ENCODE measurements at places on chromosomes 11 and 22.

DNA sequence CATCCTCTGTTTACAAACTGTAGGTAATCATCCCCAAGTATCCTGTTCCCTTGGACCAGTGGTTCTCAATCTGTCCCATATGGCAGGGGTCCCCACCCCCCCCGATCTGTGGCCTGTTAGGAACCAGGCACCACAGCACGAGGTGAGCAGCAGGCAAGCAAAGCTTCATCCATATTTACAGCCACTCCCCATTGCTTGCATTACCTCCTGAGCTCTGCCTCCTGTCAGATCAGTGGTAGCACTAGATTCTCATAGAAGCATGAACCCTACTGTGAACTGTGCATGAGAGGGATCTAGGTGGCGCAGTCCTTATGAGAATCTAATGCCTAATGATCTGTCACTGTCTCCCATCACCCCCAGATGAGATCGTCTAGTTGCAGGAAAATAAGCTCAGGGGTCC is 33.4 kb upstream of the EIF3M start:
- H3K4me3 ChIP-seq, result no peak overlapping the region
- H3K4me1 ChIP-seq, result no peaks in the 10 kb centered on the region
- no peak overlapping the region for H3K27ac ChIP-seq
- no peaks in the 10 kb centered on the region for H3K36me3 ChIP-seq
- no peaks in the 10 kb centered on the region for H3K27me3 ChIP-seq

DNA sequence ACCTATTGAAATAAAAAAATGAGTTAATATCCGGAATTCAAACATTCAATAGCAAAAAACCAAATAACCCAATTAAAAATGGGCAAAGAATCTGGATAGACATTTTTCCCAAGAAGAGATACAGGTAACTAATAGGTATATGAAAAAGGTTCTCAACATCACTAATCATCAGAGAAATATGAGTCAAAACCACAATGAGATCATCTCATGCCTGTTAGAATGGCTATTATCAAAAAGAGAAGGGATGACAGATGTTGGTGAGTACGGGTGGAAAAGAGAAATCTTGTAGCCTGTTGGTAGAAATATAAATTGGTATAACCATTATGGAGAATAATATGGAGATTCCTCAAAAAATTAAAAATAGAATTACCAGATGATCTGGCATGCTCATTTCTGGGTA is 26.9 kb upstream of the OR6M1 start:
- no peaks in the 10 kb centered on the region for H3K4me1 ChIP-seq
- no peaks in the 10 kb centered on the region for H3K36me3 ChIP-seq
- no peak overlapping the region for H3K4me3 ChIP-seq

- H3K4me1 ChIP-seq, result no peaks in the 10 kb centered on the region
- DNase-seq, result no peak
- H3K27me3 ChIP-seq, result no peaks in the 10 kb centered on the region
- peaks cover 2% of the 10 kb centered on the region for H3K36me3 ChIP-seq
- no peak overlapping the region for H3K27ac ChIP-seq
These were observed 40.4 kb downstream of the ARFGAP2 start for GRCh38 chr11:47136327-47136726.

DNA sequence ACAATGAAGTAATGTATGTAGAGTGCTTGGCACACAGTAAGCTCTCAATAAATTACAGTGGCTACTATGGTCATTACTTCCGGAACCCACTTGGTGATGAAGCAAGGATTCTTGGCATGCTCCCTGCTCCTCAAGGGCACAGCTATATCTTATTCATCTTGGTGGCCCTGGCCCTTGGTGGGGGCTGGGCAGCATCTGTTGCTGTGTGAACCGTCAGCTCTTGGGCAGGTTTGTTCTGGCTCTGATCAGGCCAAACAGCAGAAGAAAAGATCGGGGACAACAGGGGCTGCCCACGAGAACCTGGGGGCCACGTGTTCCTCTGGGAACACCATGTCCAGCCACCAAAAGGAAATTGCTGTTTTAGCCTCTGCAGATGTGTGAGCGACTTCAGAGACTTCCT is 136.9 kb upstream of the SYT13 start:
- no peaks in the 10 kb centered on the region for H3K4me1 ChIP-seq
- H3K36me3 ChIP-seq, result no peaks in the 10 kb centered on the region
- no peak for DNase-seq

GRCh38 chr11:8759634-8760033 is 77.0 kb downstream of the RPL27A start:
- no peaks in the 10 kb centered on the region for H3K27me3 ChIP-seq
- H3K4me1 ChIP-seq, result peaks cover 18% of the 10 kb centered on the region
- H3K36me3 ChIP-seq, result no peaks in the 10 kb centered on the region

DNA sequence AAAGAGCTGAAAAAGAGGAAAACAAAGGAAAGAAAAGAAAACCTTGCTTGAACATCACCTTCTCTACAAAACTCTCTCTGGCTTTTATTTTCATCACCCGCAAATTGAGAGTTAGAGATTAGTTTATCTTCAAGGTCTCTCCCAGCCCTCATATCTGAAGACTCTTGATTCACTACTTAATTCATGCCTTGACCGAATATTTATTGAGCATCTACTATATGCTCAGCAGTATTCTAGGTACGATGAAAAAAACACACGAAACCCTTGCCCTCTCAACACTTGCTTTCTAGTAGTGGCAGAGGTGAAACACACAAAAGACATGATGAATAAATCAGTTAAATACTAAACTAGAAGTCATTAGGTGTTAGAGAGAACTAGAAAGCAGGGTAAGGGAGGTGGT is 150.6 kb upstream of the CADM1 start:
- H3K4me1 ChIP-seq, result no peaks in the 10 kb centered on the region
- H3K27ac ChIP-seq, result no peak overlapping the region
- DNase-seq, result no peak
- H3K36me3 ChIP-seq, result no peaks in the 10 kb centered on the region

DNA sequence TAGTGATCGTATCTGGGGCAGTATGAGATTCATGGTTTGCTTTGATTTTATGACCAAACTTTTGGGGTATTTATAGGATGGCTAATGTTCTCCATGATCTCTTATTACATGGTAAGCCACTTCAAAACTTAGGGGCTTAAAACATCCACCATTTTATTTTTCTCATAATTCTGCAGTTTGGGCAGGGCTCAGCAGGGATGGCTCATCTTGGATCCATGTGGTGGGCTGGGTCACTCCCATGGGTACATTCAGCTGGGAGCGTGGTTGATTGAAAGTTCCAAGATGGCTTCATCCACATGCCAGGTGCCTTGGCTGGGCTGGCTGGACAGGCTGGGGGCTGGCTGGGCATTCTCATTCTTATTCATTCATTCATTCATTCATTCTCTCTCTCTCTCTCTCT is 30.5 kb upstream of the FGF19 start:
- no peaks in the 10 kb centered on the region for H3K4me1 ChIP-seq
- no peak overlapping the region for H3K4me3 ChIP-seq
- H3K36me3 ChIP-seq, result no peaks in the 10 kb centered on the region
- DNase-seq, result no peak
- H3K27me3 ChIP-seq, result peaks cover 2% of the 10 kb centered on the region
- H3K27ac ChIP-seq, result no peak overlapping the region

- H3K36me3 ChIP-seq, result peaks cover 21% of the 10 kb centered on the region
- peaks cover 27% of the 10 kb centered on the region for H3K4me1 ChIP-seq
- peak overlapping the region; percentile 79 for H3K27ac ChIP-seq
- no peaks in the 10 kb centered on the region for H3K27me3 ChIP-seq
- no peak for DNase-seq
These were observed 10.5 kb downstream of the GRK2 start for GRCh38 chr11:67276781-67277230.

- H3K27me3 ChIP-seq, result no peaks in the 10 kb centered on the region
- no peak for DNase-seq
- no peaks in the 10 kb centered on the region for H3K4me1 ChIP-seq
- no peak overlapping the region for H3K27ac ChIP-seq
- H3K4me3 ChIP-seq, result no peak overlapping the region
These were observed 35.3 kb downstream of the MMP13 start for GRCh38 chr11:102920118-102920684.

- no peak within 1 kb of the TSS for H3K27ac ChIP-seq
- no peaks in the 10 kb centered on the region for H3K36me3 ChIP-seq
- H3K4me1 ChIP-seq, result no peaks in the 10 kb centered on the region
- DNase-seq, result peak; percentile 17
- H3K27me3 ChIP-seq, result peaks cover 73% of the 10 kb centered on the region
These were observed at the start of gene ALX4 for GRCh38 chr11:44309478-44310205. Gene ALX4, minus strand, starts transcription at chr11:44310139. Its CDS starts 77 bp downstream, at chr11:44310062.

DNA sequence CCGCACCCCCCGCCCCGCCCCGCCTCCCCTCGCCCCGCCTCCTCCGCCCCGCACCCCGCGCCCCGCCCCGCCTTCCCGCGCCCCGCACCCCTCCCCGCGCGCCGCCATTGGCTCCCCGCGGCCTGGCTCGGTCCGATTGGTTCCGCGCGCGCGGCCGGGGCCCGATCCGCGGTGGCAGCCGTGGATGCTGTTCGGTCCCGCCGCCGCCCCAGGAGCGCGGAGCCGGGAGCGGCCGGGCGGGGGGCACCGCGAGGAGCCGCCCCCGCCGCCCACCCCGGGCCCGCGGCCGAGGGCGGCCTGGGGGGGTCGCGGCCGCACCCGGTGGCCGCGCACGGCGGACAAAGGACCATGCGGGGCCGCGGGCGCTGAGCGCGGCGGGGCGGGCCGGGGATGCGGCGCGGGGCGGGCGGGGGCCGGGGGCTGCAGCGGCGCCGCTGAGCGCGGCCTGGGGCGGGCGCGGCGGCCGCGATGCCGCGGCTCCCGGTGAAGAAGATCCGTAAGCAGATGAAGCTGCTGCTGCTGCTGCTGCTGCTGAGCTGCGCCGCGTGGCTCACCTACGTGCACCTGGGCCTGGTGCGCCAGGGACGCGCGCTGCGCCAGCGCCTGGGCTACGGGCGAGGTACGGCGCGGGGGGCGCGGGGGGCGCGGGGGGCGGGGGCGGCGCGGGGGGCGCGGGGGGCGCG is at the start of gene B4GALNT4:
Gene B4GALNT4 (plus strand): TSS at position 164 of the 683 bp plus-strand sequence. CDS start 305 bp downstream, at position 469.
- peaks cover 3% of the 10 kb centered on the region for H3K4me1 ChIP-seq
- peak within 1 kb of the TSS; percentile 21 for H3K4me3 ChIP-seq
- DNase-seq, result peak; percentile 38
- no peaks in the 10 kb centered on the region for H3K36me3 ChIP-seq
- no peak within 1 kb of the TSS for H3K27ac ChIP-seq
- H3K27me3 ChIP-seq, result peaks cover 12% of the 10 kb centered on the region
